Stimulated activated CD4-positive, alpha-beta T cell treated with anti-CD3 and anti-CD28 coated beads, Interleukin-1b, Interleukin-23, amount 100 ng/mL, for 24 hours (primary cell): ENCODE measurements at places on chromosomes 2 and 18.

GRCh38 chr18:28972333-28972907 is 795.5 kb upstream of the CDH2 start:
- no peak for DNase-seq

- DNase-seq, result no peak
Measured at GRCh38 chr2:47697000-47697601, 85.8 kb upstream of the MSH6 start.

DNA sequence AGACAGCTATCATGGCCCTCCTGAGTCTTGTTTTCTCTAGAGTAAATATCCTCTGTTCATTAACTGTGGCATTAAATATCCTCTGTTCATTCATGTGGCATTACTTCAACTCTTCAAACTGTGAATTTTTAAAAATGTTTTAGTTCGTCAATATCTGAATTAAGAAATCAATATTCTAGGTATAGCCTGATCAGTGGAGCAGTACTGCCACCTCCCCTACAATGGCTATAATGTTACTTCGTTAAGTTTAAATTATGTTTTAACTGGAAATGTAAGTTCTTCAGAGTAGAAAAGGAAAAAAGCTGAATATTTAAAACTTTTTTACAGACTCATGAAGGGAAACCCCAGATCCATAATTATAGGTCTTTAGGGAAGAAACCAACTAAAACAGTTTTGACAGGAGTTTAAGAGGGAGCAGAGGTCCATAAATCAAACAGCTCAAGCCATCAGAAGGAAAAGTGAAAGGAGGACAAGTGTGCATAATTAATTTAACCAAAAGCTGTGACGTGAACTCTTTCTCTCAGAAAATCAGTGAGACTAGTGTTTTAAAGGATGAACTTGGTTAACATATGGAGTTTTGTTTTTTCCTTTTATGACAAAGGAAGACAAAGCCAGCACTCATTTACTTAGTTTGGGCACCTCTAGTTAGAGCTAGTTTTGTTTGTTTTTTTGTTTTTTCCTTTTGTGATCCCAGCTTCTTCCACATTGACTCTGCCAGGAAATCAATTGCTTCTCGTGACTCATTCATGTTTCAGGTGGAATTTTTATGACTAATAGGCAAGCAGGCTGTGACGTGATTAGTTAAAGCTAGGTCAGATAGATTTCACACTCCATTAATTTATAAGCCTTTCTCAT is 44.9 kb downstream of the RBBP8 start:
- DNase-seq, result no peak

DNA sequence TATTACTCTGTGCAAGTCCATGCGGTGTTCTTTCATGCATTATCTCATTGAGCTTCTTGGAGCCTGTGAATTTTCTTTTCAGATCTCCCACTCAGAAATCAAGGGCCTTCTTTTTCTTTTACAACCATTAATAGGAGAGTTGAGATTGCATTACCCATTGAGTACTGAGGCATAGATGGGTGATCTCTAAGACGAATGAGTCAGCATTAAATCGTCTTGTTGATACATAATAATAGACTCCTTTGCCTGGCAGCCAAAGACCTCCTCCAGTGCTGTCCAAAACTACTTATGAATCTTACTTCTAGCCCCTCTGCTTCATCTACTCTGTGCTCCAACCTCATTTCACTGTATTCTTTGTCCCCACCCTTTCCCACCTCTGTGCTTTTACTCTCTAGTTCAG is 180.5 kb downstream of the AGPS start:
- no peak for DNase-seq

GRCh38 chr2:233013027-233013461 is at the start of gene NGEF:
NGEF (minus strand) TSS chr2:233013256; CDS start chr2:232974890, 38,366 bp downstream.
- no peak for DNase-seq

DNA sequence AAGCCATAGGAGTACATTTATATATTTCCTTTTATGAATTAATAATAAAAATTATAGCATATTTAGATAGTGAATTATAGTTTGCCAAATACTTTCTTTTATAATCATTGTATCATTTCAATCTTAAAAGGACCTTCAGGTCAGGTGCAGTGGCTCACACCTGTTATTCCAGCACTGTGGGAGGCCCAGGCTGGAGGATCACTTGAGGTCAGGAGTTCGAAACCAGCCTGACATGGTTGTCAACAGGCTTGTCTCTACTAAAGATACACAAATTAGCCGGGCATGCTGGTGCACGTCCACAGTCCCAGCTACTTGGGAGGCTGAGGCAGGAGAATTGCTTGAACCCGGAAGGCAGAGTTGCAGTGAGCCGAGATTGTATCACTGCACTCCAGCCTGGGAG is 19.7 kb downstream of the APOB start:
- DNase-seq, result no peak

- no peak for DNase-seq
Measured at GRCh38 chr18:75198036-75198435, 10.9 kb downstream of the PTGR3 start.

- no peak for DNase-seq
Measured at GRCh38 chr18:78794071-78794430, 185.6 kb upstream of the SALL3 start.

GRCh38 chr2:72745679-72746368 is 80.0 kb downstream of the EXOC6B start:
- DNase-seq, result no peak

GRCh38 chr2:113700186-113700841 is 56.1 kb downstream of the SLC35F5 start:
- DNase-seq, result no peak

- no peak for DNase-seq
Measured at GRCh38 chr18:50461251-50461650, 86.4 kb downstream of the SKA1 start.

- DNase-seq, result no peak
Measured at GRCh38 chr2:144583381-144583729, 63.4 kb upstream of the ZEB2 start.

- no peak for DNase-seq
Measured at GRCh38 chr2:3149441-3150217, 228.0 kb downstream of the EIPR1 start.

GRCh38 chr2:198930170-198930569 is 527.6 kb downstream of the SATB2 start:
- DNase-seq, result no peak

DNA sequence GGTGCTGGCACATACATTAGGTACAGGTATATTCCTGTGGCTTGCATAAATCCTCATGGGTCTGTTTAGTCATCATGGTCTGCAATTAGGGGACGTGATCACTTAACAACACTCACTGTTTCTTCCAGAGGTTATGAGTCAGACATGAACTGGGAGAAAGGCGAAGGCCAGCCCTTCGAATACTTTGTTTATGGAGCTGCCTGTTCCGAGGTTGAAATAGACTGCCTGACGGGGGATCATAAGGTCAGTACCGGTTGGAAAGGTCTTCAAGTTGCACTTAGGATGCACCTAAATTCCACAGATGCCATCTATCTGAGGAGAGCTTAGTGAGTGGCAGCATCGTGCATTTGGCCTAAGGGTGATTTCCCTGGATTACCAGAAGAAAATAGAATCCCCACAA is 76.9 kb downstream of the AOX1 start:
- DNase-seq, result no peak

- no peak for DNase-seq
Measured at GRCh38 chr2:68987021-68987503, 12.6 kb downstream of the GKN1 start.

DNA sequence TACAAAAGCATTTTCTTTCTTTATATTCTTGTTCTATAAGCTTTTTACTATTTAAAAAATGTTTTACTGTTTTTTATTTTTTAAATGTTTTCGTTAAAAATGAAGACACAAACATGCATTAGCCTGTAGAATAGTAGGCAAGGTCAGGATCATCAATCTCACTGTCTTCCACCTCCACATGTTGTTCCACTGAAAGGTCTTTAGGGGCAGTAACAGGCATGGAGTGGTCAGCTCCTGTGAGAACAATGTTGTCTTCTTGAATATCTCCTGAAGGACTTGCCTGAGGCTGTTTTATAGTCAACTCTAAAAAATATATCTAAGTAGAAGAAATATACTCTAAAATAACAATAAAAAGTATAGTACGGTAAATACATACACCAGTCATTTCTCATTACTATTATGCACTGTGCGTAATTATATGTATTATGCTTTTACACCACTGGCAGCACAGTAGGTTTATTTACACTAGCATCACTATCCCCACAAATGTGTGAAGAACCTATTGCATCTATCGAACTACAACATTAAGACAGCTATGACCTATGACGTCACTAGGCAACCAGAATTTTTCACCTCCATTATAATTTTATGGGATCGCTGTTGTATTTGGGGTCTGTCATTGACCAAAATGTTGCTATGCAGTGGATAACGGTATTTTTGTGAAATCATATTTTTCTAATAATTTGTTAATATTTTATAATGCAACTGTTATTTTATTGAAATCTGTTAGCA is 764.3 kb downstream of the METTL4 start:
- no peak for DNase-seq

GRCh38 chr18:6561862-6562291 is 147.2 kb upstream of the L3MBTL4 start:
- DNase-seq, result no peak

- DNase-seq, result no peak
Measured at GRCh38 chr2:44778221-44778654, 163.3 kb upstream of the SIX3 start.

DNA sequence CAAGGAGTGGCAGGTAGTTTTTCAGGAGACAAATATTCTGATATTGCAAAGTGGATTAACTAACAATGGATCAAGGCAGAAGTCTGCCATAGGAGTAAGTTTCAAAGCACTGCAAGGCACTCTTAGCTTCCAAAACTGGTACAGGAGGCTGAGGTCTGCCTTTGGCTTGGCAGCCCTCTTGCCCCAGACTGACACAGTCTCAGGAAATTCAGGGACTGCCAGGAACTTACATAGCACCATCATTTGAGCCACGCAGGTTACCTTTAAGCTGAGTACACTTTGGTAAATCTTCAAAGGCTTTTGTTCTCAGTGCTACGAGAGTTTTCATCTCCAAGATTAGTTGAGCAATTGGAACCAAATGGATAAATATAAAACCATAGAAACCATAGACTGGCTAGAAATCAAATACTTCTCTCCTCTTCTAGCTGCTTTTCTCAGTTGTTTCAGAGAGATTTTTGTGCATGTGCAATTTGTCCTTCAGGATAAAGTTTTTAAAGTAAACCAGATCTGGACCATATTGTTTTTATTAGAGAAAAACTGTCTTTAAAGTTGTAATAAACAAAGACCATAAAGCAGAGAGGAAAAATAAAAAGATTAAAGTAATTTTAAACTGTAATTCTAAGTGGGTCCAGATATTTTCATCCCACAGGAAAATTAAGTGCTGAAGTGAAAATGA is 18.8 kb downstream of the ANKRD29 start:
- DNase-seq, result no peak

- DNase-seq, result no peak
Measured at GRCh38 chr2:149330127-149331022, at the start of gene LYPD6. LYPD6 (plus strand) TSS chr2:149330587; CDS start chr2:149437709, 107,122 bp downstream.

GRCh38 chr2:191347881-191348280 is 102.7 kb downstream of the MYO1B start:
- no peak for DNase-seq

DNA sequence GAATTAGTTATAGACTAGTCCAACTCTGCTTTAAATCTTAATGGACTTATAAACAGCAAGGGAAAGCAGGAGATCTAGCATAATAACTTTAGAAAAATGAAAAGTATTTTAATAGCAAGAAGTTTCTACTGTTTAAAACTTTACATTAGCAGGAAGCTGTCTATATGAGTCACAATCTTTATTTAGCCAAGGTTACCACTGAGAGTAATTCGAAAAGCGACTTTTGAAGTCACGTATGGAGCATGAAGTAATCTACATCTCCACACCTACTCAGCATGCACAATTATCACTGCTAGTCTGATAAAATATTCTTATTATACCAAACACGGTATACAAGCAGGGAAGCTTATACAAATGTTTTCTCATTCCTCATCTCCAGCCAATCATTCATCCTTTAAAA is 515.4 kb upstream of the SOX11 start:
- no peak for DNase-seq

GRCh38 chr2:241851325-241852115 is 7.2 kb downstream of the PDCD1 start:
- no peak for DNase-seq
